ENCODE measurements at places on chromosomes 4 and X.
A peak's percentile ranks its signal among the peaks of the same experiment; 100 is the strongest.

- DNase-seq = no peak
Observed at GRCh38 chr4:107818301-107818910, 6.3 kb upstream of the SGMS2 start.

GRCh38 chr4:123317211-123317610 lies 79.4 kb upstream of the SPRY1 start:
- DNase-seq = no peak

GRCh38 chr4:137124278-137124932 lies 407.9 kb downstream of the PCDH18 start:
- no peak for DNase-seq

- no peak for DNase-seq
Observed at GRCh38 chr4:33149658-33150524, 2429.7 kb downstream of the PCDH7 start.

- no peak for DNase-seq
Observed at GRCh38 chr4:33065749-33066148, 2345.6 kb downstream of the PCDH7 start.

GRCh38 chrX:40617566-40617965 lies 5.7 kb upstream of the MPC1L start:
- DNase-seq = no peak

- no peak for DNase-seq
Observed at GRCh38 chrX:13692771-13693231, 3.9 kb downstream of the RAB9A start.

GRCh38 chr4:98496152-98496845 lies 162.1 kb downstream of the TSPAN5 start:
- DNase-seq = no peak

DNA sequence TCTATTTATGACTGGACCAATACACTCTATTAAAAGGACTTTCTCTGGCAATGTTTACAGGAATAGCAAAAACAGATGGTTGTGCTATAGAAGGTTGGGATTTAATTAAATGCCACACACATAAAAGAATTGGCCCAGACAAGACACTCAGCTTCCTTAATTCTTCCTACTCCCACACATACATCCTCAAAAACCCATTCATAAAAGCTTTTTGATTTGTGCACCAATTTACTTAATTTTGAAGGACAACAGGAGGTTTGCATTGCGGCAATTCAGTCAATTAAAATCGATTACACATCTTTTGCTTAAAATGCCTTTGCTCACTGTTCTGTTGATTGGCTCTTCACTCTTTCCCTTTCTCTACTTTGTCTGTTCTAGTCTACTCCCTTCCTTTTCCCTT lies 317.1 kb downstream of the CBLL2 start:
- no peak for DNase-seq

GRCh38 chr4:126916626-126917140 lies 716.1 kb upstream of the INTU start:
- no peak for DNase-seq

GRCh38 chr4:110540581-110540980 lies 64.6 kb downstream of the ENPEP start:
- DNase-seq = no peak

- no peak for DNase-seq
Observed at GRCh38 chrX:50726296-50726695, 87.7 kb downstream of the SHROOM4 start.

GRCh38 chrX:38634665-38635064 lies 73.3 kb downstream of the TSPAN7 start:
- DNase-seq = no peak

DNA sequence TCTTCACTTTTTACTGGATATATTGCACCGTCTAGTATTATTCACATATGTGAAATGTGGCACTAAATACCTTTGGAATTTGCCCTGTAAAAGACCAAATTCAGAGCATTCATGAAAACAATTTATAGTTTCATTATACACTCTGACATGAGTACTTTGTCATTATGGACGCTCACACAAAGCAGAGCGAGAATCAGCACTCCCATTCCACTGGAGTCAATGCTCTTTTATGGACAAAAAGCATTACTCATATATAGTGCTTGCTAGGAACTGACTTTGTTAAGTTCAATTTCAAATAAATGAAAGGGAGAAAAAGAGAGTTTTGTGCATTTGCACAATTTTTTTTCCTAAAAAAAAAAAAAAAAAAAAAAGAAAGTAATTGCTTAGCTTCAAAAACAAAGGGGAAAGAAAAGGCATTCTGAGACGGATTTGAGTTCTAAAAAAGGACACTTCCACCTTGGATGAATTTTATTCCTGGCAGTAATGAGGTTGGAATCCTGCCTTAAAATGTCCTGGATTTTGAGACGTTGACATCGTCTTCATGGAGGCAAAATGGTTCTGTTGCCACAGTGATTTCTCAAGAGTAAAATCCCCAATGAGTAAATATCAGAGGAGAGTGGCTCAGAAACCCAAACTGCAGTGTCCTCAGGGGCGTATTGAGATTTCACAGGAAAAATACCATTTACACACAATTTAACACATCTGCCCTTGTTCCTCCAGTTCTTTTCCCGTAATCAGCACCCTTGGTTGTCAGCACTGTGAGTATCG lies 34.8 kb downstream of the CCDC149 start:
- no peak for DNase-seq

GRCh38 chrX:19272452-19272851 lies 71.3 kb upstream of the PDHA1 start:
- no peak for DNase-seq

DNA sequence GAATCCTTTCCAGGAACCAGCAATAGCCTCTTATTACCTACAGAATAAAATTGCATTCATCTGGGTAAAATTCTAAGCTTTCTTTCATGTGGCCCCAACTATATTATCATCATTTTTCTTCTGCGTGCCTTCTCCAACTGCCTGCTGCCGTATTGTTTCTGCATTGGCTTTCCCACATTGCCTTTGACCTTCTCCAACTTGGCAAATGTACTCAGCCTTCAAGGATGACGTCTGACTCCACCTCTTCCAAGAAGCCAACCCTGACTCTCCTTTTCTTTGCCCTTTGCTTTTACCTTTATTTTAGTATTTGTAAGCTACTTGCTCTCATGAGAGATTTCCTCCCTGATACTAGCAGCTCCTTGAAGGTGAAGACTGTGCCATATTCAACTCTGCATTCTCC lies 200.4 kb upstream of the FAM9B start:
- no peak for DNase-seq

DNA sequence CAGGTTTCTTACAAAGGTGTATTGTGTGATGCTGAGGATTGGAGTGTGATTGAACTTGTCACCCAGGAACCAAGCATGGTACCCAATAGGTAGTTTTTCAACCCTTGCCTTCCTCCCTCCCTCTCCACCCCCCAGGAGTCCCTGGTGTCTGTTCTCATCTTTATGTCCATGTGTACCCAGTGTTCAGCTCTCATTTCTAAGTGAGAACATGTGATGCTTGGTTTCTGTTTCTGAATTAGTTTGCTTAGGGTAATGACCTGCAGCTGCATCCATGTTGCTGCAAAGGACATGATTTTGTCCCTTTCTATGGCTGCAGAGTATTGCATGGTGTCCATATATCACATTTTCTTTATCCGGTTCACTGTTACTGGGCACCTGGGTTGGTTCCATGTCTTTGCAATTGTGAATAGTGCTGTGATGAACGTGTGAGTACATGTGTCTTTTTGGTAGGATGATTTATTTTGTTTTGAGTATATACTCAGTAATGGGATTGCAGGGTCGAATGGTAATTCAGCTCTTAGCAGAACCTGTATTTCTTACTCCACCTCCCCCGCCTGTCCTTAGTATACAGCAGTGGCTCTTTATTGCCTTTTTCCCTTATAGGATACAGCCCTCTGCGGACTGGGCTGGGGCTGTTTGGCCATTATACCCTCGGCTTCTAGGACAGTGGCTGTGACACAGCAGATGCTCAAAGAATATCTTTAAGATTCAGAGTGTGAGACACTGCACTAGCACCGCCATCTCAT lies 145.4 kb downstream of the PTTG2 start:
- no peak for DNase-seq

GRCh38 chr4:107757864-107758476 lies 37.9 kb upstream of the PAPSS1 start:
- DNase-seq = no peak

DNA sequence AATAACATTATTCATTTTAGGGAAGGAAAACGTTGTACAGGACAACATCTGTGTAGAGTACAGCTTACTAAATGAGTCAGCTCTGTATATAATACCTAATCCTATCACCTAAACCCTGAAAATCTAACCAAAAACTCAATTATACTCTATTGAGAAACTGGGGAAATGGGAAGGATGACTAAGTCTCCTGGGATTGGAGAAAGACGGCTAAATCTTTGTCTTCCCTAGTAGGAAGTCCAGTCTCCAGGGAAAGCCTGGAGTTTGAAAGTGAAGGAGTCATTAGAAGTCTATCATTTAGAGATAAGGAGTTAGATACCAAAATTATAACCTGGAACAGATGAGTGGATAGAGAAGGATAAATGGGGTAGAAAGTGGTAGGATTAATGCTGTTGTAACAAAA lies 286.5 kb downstream of the STK32B start:
- DNase-seq = no peak

GRCh38 chr4:83629945-83630721 lies 94.2 kb downstream of the GPAT3 start:
- no peak for DNase-seq

DNA sequence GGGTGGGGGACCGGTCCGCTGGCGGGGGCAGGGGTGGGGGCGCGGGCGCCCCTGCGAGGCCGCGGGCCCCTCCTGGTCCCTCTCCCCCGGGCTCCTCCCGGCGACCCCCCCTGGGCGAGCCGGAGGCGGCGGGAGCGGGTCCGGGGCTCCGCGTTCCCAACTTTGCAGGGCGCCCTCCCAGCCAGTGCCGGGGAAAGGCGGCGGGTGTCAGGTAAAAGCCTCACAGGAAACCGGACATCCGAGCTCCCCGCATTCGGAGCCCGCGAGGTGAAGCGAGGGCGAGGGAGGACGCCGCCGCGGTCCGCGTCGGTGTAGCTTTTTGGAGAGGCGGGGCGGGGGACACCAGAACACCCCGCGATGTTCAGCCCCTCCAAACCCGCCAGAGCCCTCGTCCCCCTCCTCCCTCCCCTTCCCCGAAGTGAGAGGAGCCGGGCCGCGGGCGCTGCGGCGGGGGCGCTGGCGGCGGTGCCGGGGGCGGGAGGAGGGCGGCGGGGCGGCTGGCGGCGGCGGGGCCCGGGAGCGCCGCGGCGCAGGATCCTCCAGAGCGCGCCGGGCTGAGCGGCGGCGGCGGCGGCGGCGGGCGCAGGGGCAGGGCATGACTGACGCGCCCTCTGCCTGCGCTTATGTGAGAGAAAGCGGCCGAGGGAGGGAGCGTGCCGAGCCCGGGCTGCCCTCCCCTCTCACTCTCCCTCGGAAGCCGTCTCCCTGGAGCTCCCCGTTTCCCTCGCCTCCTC lies at the start of gene VEGFC:
Gene VEGFC, minus strand, starts transcription at position 597 of the 734 bp plus-strand sequence. CDS start 611 bp downstream, outside the sequence.
- DNase-seq = no peak

- DNase-seq = no peak
Observed at GRCh38 chrX:41409006-41409405, 38.1 kb upstream of the NYX start.

GRCh38 chrX:72060921-72061490 lies 70.7 kb downstream of the RTL5 start:
- DNase-seq = no peak

DNA sequence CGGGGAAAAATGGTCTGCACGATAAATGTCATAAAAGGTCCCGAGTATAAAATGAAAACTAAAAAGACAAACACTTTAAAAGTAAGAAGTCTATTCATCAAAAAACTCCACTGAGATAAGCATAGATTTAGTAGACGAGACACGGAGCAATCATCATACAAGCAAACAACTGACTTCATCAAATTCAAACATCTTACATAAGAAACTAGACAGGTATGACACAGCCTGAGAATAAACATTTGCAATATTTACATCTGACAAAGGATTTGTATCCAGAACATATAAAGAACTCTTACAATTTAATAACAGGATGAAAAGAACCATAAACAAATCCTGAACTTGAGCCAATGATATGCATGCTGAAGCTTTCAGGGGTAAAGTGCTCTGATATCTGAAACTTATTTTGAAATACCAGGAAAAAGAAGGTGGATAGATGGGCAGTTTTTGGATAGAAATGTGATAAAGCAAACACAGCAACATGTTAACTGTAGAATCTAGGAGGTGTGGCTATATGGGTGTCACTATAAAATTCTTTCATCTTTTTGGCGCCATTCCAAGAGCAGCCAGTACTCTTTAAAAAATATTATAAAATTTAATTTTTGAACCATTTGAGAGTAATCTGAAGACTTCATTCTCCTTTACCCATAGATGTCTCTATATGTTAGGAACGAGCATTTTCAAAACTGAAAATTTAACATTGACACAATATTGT lies 12.0 kb downstream of the MPP1 start:
- no peak for DNase-seq

- peak; percentile 42 for DNase-seq
Observed at GRCh38 chrX:131633285-131633917, 89.5 kb downstream of the OR13H1 start.

GRCh38 chr4:6658209-6658595 lies 17.7 kb downstream of the MRFAP1 start:
- no peak for DNase-seq

DNA sequence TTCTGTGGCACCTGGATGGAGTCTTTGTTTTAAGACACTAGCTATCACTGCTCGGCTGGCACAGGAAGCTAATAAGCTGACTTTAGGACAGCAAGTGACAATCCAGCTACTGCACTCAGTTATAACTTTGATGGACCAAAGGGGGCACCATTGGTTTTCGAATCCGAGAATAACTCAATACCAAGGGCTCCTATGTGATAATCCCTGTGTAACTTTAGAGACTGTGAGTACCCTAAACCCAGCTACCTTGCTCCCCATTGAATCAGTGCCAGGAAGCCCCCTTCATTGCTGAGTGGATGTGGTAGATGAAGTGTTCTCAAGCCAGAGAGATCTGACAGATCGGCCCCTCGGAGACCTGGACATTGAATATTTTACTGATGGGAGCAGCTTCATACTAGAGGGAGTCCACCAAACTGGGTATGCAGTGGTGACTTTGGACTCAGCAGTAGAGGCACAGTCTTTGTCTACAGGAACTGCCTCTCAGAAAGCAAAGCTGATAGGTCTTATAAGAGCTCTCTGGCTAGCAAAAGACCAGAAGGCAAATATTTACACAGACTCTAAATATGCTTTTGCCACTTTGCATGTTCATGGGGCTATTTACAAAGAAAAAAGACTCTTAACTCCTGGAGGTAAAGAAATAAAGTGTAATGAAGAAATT lies 35.5 kb upstream of the UGT2B7 start:
- DNase-seq = no peak

DNA sequence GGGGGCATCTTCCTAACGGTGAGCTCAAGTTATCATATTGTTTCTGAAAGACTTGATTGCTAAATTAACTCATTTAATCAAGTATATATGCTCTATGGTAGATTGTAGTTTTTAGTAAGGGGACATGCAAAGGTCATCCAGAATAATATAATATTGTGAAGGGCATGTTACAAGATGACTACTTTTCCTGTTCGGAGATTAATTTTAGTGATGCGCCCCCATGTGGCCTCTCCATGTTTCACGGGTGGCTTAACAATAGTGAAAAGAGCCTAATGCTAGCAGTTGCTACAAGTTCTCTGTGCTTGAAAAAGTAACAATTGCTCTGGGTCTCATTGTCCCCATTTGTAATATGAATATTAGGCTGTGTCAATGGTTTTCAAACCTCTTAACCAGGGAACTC lies 12.2 kb downstream of the SMPX start:
- DNase-seq = peak; percentile 18
